ENCODE measurements at places on chromosomes 5 and 9.

GRCh38 chr9:130763331-130764171 is 70.0 kb downstream of the EXOSC2 start:
- DNase-seq: no peak

GRCh38 chr5:65262649-65263059 is 219.1 kb downstream of the ADAMTS6 start:
- DNase-seq: peak; percentile 96

- no peak for DNase-seq
Measured at GRCh38 chr9:126608551-126608950, 5.2 kb upstream of the LMX1B start.

DNA sequence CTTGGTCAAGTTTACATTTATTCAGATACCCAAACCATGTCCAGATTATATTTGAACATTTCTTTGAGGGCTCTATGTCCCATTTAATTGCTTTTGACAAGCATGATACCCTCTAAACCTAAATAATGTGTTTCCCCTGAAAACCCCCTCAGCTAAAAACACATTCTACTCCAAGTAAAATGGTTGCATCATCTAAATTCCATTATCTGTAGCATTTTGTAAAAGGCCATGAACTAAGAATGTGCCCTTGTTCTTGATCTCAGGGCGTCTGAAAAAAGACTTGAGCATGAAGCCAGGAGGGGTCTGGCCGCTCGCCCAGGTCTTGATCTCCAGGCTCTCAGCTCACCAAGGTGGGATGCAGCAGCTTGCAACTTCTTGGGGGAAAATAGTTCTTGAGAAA is 53.5 kb upstream of the ERCC6L2 start:
- no peak for DNase-seq

DNA sequence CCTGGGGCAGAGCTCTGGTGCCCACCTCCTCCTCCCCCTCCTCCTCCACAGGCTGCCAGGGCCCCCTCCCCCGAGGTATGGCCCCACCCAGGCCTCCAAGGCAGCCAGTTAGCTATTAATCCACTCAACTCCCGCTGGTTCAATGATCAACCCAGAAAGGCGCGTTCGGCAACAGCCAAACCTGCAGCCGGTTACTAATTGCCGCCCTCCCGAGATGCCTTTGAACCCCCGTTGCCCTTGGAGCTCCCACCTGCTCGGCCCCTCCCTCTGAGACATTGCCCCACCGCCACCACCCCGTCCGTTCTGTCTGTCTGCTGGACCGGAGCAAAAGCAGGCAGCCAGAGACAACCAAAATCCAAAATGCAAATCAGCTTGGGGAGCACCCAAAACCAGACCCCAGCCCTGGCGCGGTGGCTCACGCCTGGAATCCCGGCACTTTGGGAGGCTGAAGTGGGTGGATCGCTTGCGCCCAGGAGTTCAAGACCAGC is 25.8 kb downstream of the NOTCH1 start:
- no peak for DNase-seq

- DNase-seq: no peak
Measured at GRCh38 chr9:108445431-108446071, 410.2 kb downstream of the ACTL7B start.

DNA sequence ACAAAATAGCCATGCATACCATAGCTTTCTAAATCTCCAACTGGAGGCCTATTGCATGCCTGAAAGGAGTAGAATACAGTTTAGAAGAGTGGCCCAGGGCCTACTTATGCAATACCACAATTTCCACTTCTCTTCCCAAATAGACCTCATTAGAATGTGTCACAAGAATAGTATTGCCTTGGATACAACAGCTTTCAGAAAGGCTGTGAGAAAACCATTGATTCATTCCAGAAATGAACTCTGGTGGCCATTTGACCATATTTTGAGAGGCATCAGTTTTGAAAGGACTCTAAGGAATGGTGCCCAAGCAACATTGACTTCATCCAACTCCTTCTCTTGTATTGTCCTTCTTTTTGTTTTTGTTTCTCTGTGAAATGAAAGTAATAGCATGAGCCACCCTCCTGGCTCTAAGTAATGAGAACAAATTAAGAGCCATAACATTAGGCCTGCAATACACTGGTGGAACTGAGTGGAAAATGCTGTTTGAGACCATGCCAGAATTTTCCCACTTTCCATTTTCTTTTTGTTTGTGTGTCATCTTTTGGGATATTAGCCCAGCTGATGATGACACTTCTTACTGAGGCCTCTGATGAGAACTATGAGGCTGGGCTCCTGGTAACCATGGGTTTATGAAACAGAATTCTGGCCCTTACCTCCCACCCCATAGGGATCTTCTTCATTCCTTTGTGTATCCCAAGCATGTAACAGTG is 90.2 kb downstream of the TMEM174 start:
- DNase-seq: no peak

GRCh38 chr5:107958432-107958831 is 287.7 kb upstream of the EFNA5 start:
- DNase-seq: peak; percentile 70

DNA sequence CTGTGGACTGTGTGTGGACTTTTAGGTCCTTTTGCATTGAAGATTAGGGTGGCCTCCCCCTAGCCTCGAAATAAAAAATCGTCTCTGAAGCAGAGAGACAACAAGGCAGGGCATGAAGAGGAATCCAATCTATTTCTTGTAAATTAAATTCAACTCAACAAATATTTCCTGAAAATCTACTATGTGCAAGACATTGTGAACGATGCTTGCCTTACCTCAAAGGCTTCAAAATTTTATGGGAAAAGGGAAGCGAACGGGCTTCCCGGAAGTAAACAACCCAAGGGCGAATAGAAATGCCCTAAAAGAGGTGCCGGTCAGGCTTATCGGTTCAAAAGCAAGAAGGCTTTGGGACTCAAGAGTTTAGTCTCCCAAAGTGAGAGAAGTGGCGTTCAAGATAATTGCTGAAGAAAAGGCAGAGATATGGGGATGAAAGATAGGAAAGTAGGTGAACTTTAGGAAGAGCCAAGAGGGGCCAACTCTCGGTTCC is 525 bp downstream of the KIF24 start:
- peak; percentile 89 for DNase-seq

DNA sequence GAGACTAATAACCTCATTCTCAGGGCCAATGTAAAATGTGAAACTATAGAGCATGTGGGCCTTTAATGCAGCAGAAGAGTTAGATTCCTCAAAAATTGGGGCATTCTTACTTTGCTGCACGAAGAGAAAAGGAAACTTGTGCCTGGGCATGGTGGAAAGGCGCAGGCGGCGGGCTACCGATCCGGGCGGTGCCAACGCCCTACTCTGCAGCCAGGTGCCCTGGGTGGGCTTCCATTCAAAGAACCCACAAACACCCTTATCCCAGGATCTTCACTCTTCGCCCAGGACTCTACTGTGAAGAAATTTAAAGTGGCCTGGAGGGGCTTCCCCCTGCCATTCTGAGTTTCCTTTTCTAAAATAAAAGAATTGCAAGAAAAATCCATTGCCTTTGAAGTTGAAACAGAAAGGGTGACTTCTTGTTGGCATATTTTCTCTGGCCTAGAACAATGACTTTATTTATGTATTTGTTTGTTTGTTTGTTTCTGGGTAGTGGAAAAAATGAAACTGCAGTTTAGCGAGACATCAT is 124.9 kb downstream of the TMEM161B start:
- DNase-seq: no peak

- no peak for DNase-seq
Measured at GRCh38 chr9:116939614-116940013, 252.5 kb downstream of the TRIM32 start.

- DNase-seq: no peak
Measured at GRCh38 chr9:126695701-126696400, 82.1 kb downstream of the LMX1B start.

- DNase-seq: no peak
Measured at GRCh38 chr5:138585157-138585556, 10.0 kb upstream of the HSPA9 start.

GRCh38 chr5:138459311-138459933 is 5.9 kb upstream of the EGR1 start:
- DNase-seq: no peak

DNA sequence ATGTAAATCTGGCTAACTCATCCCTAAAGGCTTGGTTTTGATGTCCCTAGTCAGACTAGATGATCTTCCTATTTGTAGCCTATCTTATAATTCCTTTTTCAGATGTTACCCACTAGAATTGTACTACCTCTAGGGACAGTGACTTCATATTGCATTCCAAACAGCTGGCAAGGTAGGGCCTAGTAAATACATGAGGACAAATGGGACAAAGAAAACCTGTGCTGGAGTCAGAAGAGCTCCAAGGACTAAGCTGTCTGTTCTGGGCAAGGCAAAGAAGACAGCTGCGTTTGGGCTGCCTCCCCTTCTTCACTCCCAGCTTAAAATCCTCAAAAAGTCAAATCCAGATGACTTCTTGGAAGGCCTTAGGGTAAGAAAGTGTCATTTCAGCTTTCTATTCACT is 10.0 kb downstream of the DMXL1 start:
- DNase-seq: no peak

DNA sequence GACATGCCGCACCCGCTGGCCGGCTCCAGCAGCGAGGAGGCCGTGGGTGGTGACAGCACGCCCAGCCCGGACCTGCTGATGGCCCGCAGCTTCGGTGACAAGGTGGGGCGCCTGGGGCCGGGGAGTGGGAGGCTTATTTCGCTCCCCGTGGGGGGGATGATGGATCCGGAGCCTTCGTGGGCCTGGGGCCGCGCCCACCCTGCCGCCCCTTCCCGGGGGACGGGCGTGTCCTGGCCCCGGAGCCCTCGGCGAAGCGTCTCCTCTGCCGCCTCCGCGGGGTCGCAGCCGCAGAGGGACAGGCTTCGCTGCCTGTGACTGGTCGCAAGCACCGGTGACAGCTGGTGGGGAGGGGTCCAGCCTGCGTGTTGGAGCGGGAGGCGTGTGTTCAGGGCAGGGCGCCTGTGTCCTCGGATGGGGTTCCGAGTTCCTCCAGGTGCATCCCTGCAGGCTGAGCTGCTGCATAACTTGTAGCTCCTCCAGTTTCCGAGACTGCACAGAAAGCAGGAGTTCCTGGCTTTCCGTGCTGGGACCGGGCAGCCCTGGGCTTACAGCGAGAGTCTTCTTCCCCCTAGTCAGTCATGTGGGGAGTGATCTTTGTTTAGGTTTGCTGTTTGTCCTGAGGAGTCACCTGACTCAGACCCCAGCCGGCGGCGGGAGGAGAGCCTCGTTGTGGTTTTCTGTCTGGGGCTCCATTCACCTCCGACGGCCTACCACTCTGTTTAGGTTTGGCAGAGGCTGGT is 666 bp downstream of the SNX30 start:
- DNase-seq: peak; percentile 74

GRCh38 chr9:134766587-134766986 is 114.0 kb upstream of the FCN2 start:
- no peak for DNase-seq

- no peak for DNase-seq
Measured at GRCh38 chr9:89702401-89702800, 97.6 kb downstream of the GADD45G start.

GRCh38 chr5:90446961-90447360 is 27.6 kb downstream of the MBLAC2 start:
- DNase-seq: no peak

GRCh38 chr5:162529886-162530285 is 462.3 kb downstream of the GABRG2 start:
- DNase-seq: peak; percentile 56

- no peak for DNase-seq
Measured at GRCh38 chr5:53323511-53323910, 156.9 kb upstream of the FST start.

DNA sequence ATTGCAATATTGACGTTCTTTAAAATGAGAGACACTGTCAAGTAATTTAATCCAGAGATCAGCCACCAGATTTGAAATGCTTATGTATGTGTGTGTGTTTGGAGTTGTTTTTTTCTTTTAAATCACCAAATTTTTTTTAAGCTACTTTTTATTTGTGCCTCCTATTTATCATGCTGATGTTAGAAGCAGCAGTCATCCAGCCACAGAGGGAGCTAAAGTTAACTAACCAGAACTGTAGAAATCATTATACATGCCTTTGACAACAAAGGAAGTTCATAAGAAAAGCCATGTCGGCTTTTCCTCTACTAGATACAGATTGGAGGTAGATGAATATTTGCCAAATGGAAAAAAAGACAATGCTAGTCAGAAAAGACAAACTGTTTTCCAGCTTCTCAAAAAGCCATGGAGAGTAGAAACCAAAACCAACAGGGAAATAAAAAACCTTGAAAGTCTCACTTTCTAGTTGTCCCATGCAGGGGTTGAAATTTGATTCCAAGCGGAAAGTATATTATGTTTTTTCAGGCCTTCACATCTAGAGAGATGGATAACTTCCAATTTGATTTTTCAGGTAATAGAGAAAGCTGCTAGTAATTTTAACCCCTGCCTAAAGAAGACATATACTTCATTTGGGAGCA is 4.5 kb downstream of the PURA start:
- peak; percentile 75 for DNase-seq

- no peak for DNase-seq
Measured at GRCh38 chr9:132583584-132584304, 1.3 kb downstream of the BARHL1 start.

GRCh38 chr9:127987103-127987614 is 6.4 kb upstream of the EEIG1 start:
- no peak for DNase-seq

GRCh38 chr9:96129747-96130146 is 172.2 kb downstream of the HSD17B3 start:
- DNase-seq: no peak

DNA sequence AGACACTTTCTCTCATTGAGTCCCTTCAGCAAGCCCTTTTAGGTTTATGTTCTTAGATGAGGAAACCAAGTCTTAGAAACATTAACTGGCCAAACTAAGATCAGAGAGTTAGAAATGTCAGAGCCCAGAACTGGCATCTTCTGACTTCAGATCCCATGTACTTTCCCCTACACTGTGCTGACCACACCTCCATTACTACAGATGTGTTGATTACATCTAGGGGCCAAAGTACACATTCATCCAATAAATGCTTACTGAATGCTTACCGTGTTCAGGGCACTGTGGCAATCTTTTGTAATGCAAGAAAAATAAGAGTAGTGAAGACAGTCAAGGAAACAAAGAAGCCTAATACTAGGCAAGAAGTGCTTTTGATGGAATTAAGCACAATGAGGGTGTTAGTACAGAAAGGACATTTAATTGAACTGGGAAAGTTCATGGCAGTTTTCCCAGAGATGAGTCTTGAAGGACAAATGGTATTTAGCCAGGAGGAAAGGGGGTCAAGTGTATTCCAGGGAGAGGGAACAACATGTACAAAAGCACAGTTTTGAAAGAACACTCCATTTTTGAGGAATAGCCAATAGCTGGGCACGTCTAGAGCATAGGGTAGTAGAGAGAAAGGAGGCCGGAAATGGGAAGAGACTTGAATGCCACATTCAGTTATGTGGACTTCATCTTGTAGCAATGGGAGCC is 89.7 kb upstream of the CDKN2B start:
- DNase-seq: no peak

- no peak for DNase-seq
Measured at GRCh38 chr5:59098743-59099142, 515.9 kb downstream of the RAB3C start.

- no peak for DNase-seq
Measured at GRCh38 chr9:94613003-94613402, 19.4 kb upstream of the FBP2 start.

- DNase-seq: no peak
Measured at GRCh38 chr9:134720136-134720753, 78.6 kb downstream of the COL5A1 start.
